Mesenchymal stem cell (in vitro differentiated cells and primary cell): ENCODE measurements at places on chromosomes 7 and 10.

GRCh38 chr10:83680470-83680891, 458.8 kb upstream of the GHITM start:
- H3K36me3 ChIP-seq: no peaks in the 10 kb centered on the region
- no peak overlapping the region for H3K27ac ChIP-seq
- no peak for DNase-seq
- H3K27me3 ChIP-seq: no peaks in the 10 kb centered on the region

GRCh38 chr10:69584624-69585023, 11.4 kb upstream of the NEUROG3 start:
- H3K4me1 ChIP-seq: no peaks in the 10 kb centered on the region
- H3K4me3 ChIP-seq: no peak overlapping the region
- H3K36me3 ChIP-seq: no peaks in the 10 kb centered on the region
- H3K27ac ChIP-seq: no peak overlapping the region
- DNase-seq: no peak
- H3K27me3 ChIP-seq: peaks cover 79% of the 10 kb centered on the region

DNA sequence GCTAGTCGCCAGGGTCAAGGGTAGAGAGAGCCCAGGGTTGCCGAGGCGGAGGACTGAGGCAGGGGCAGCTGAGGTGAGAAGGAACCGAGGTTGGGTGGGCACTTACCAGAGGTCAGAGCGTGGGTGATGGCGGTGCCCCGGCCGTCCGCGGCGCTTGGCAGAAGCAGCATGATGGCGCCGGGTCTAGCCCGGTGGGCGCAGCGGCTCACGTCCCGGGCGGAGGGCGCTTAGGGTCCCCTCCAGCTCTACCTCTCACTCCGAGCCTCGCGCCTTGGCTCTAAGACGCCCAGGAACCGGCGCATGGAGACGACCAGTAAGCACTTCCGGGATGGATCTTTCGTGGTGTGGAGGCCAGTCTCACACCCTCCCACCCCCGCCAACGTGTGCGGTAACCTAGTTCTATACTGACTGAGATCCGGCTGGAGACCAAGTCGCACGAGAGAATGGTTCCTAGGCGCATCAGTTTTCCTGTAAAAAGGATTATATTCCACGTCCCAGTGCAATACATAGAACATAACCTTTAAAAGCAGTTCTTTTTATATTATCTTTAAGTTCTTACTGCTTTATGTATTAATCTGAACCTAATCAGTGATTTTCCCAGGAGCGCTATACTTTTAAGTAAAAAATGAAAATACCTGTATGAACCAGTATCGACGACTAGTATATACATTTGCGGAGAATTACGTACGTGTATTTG, at the start of gene DNAJC2:
DNAJC2 (minus strand) TSS at position 315 of the 697 bp plus-strand sequence; CDS start at position 170, 145 bp downstream.
- peaks cover 6% of the 10 kb centered on the region for H3K4me1 ChIP-seq
- peak; percentile 94 for DNase-seq
- H3K36me3 ChIP-seq: peaks cover 24% of the 10 kb centered on the region
- H3K4me3 ChIP-seq: peak within 1 kb of the TSS; percentile 90

GRCh38 chr7:118684796-118685195, 460.3 kb downstream of the ANKRD7 start:
- no peak for DNase-seq
- H3K27ac ChIP-seq: no peak overlapping the region
- no peak overlapping the region for H3K4me3 ChIP-seq
- no peaks in the 10 kb centered on the region for H3K36me3 ChIP-seq
- no peaks in the 10 kb centered on the region for H3K27me3 ChIP-seq

GRCh38 chr10:24457661-24458318, 248.9 kb downstream of the KIAA1217 start:
- H3K27ac ChIP-seq: no peak overlapping the region
- H3K27me3 ChIP-seq: no peaks in the 10 kb centered on the region
- H3K4me1 ChIP-seq: peaks cover 2% of the 10 kb centered on the region
- no peak overlapping the region for H3K4me3 ChIP-seq

- H3K27ac ChIP-seq: no peak overlapping the region
- no peaks in the 10 kb centered on the region for H3K36me3 ChIP-seq
- H3K4me1 ChIP-seq: peaks cover 8% of the 10 kb centered on the region
These were observed 477 bp upstream of the FBXW4 start for GRCh38 chr10:101695404-101695890.

- H3K4me1 ChIP-seq: peaks cover 7% of the 10 kb centered on the region
- H3K27me3 ChIP-seq: no peaks in the 10 kb centered on the region
- no peak for DNase-seq
- H3K4me3 ChIP-seq: no peak overlapping the region
- H3K36me3 ChIP-seq: peaks cover 12% of the 10 kb centered on the region
These were observed 88.8 kb downstream of the SLC25A13 start for GRCh38 chr7:96233084-96233483.

GRCh38 chr7:71548746-71549145, 416.8 kb downstream of the GALNT17 start:
- no peak overlapping the region for H3K27ac ChIP-seq
- H3K27me3 ChIP-seq: no peaks in the 10 kb centered on the region
- DNase-seq: no peak
- no peaks in the 10 kb centered on the region for H3K36me3 ChIP-seq
- H3K4me3 ChIP-seq: no peak overlapping the region
- H3K4me1 ChIP-seq: no peaks in the 10 kb centered on the region

DNA sequence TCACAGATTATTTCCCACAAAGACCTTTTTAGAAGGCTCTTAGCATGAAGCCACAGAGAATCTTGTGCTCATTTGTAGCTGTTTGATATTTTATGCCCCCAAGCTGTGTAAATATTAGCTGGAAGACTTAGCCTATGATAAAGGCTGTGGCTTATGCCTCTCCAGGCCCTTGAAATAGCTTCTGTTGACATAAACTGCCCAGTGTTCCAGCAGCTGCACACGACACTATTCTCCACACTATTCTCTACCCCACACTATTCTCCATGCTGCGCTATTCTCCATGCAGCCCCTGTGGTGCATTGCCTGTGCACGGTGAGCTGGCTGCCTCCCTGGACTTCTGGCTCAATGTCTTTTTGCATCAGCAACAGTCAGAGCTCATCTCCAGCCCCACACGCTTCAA, 13.1 kb downstream of the DDC start:
- DNase-seq: no peak
- no peak overlapping the region for H3K4me3 ChIP-seq
- peaks cover 25% of the 10 kb centered on the region for H3K27me3 ChIP-seq
- H3K36me3 ChIP-seq: no peaks in the 10 kb centered on the region
- no peaks in the 10 kb centered on the region for H3K4me1 ChIP-seq

DNA sequence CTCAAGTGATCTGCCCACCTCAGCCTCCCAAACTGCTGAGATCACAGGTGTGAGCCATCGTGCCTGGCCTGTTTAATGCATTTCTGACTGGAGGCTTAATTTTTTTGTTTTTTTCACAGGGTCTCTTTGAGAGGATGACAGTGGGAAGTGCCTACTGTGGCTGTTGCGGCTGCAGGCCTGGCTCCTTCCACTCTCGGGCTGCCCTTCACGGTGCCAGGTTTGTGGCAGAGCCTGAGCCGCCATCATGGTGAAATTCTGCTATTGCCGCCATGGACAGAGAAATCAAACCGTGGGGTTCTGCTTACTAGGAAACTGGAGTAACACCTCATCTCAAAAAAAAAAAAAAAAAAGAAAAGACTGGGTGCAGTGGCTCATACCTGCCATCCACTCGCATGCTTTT, 142.7 kb downstream of the CAMK1D start:
- no peak for DNase-seq
- H3K4me1 ChIP-seq: peaks cover 14% of the 10 kb centered on the region
- H3K36me3 ChIP-seq: no peaks in the 10 kb centered on the region
- H3K27me3 ChIP-seq: no peaks in the 10 kb centered on the region

- no peak overlapping the region for H3K27ac ChIP-seq
- H3K36me3 ChIP-seq: no peaks in the 10 kb centered on the region
- no peaks in the 10 kb centered on the region for H3K4me1 ChIP-seq
- no peak overlapping the region for H3K4me3 ChIP-seq
These were observed 161.6 kb downstream of the ITGA8 start for GRCh38 chr10:15558136-15558535.

GRCh38 chr7:155832581-155832981, 20.3 kb upstream of the SHH start:
- DNase-seq: no peak
- H3K4me3 ChIP-seq: no peak overlapping the region
- H3K4me1 ChIP-seq: peaks cover 6% of the 10 kb centered on the region
- no peak overlapping the region for H3K27ac ChIP-seq

GRCh38 chr7:7956531-7957128, 12.0 kb upstream of the GLCCI1 start:
- no peaks in the 10 kb centered on the region for H3K36me3 ChIP-seq
- peak; percentile 22 for DNase-seq
- H3K27me3 ChIP-seq: no peaks in the 10 kb centered on the region
- peaks cover 2% of the 10 kb centered on the region for H3K4me1 ChIP-seq

DNA sequence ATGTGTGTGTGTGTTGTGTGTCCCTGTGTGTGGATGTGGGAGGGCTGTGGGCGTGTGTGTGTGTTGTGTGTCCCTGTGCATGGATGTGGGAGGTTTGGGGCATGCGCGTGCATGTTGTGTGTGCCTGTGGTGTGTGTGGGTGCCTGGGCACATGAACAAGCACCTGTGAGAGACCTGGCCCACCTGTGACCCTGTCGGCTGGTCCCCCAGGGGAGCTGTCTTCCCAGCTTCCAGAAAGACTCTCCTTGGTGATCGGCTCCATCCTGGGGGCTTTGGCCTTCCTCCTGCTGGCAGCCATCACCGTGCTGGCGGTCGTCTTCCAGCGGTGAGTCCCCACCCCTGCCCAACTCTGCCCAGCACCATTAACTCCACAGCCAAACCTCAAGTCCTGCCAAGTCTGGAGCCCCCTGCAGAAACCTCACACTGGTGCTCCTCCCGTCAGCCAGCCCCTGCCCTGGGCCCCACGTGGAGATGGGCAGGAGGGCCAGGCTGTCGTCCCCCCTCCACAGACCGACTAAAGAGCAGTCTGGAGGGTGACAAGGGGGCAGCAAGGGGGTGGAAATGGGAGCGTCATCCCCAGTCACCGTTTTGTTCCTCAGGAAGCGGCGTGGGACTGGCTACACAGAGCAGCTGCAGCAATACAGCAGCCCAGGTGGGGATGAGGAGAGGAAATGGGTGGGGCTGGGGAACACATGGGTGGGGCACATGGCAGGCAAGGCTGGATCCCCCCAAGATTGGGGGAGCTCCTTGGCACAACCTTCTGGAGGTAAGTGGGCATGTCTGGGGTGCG, 12.7 kb downstream of the EPHB6 start:
- H3K4me3 ChIP-seq: no peak overlapping the region
- no peaks in the 10 kb centered on the region for H3K36me3 ChIP-seq
- no peak for DNase-seq
- peaks cover 2% of the 10 kb centered on the region for H3K4me1 ChIP-seq
- no peaks in the 10 kb centered on the region for H3K27me3 ChIP-seq

- DNase-seq: no peak
- H3K27ac ChIP-seq: no peak overlapping the region
- H3K4me3 ChIP-seq: no peak overlapping the region
- no peaks in the 10 kb centered on the region for H3K4me1 ChIP-seq
- H3K36me3 ChIP-seq: no peaks in the 10 kb centered on the region
These were observed 3.5 kb downstream of the MGAM start for GRCh38 chr7:141999058-141999623.

DNA sequence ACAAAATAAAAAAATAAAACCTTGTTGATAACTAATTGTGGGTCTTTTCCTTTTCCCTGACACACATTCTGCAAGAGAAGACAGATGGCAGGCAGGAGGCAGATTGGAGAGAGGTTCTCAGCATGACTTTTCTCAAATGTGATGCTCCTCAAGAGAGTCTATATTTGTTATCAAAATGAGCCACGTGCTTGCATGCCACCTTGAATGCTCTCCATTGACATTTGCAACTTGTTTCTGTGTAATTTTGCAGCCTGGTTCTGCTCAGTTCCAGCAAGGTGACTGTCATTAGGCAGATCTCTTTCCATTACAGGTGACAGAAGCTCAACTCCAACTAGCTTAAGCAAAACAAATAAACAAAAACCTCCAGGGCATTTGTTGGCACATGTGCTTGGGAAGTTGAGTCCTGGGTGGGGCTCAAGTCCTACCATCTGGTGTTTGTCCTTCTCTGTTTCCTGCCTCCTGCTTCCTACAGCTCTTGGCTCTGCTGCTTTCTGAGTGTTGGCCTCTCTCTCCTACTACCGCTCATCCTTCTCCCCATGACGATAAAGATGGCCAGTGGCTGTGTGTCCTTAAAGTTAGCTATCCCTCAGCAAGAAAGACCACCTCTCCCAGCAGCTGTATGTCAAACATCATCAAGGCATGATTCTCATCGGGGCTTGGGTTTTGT, 56.7 kb downstream of the GRK5 start:
- peaks cover 3% of the 10 kb centered on the region for H3K36me3 ChIP-seq
- H3K27me3 ChIP-seq: no peaks in the 10 kb centered on the region
- peaks cover 7% of the 10 kb centered on the region for H3K4me1 ChIP-seq
- DNase-seq: no peak

DNA sequence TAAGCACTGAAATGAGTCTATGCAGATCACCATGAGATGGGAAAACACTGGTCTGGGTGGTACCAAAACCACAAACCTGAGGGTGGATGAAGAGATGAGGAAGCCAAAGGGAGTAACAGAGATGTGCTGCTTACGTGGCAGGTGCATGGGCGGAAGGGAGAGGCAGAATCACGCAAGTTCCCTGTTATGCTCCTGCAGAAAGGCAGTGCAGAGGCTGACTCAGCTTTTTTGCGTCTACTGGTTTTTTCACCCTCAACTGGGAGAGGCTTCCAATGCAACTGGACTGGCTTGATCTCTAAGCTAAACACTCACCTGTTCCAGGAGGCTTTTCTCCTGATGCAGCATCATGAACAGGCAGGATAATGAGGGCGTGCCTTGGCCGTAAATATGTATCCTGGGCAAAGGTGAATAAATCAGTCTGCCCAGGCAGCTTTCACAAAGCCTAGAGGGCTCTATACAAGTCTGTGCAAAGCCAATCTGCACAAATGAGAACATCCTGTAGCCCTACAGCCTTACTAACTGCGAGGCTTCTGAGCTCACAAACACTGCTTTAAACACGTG, 95.4 kb upstream of the AFAP1L2 start:
- H3K27ac ChIP-seq: no peak overlapping the region
- DNase-seq: no peak
- no peak overlapping the region for H3K4me3 ChIP-seq
- H3K4me1 ChIP-seq: peaks cover 2% of the 10 kb centered on the region
- no peaks in the 10 kb centered on the region for H3K36me3 ChIP-seq

- H3K36me3 ChIP-seq: no peaks in the 10 kb centered on the region
- no peak for DNase-seq
- H3K4me3 ChIP-seq: no peak overlapping the region
- H3K27ac ChIP-seq: no peak overlapping the region
These were observed 14.1 kb upstream of the NRBF2 start for GRCh38 chr10:63119041-63119440.

DNA sequence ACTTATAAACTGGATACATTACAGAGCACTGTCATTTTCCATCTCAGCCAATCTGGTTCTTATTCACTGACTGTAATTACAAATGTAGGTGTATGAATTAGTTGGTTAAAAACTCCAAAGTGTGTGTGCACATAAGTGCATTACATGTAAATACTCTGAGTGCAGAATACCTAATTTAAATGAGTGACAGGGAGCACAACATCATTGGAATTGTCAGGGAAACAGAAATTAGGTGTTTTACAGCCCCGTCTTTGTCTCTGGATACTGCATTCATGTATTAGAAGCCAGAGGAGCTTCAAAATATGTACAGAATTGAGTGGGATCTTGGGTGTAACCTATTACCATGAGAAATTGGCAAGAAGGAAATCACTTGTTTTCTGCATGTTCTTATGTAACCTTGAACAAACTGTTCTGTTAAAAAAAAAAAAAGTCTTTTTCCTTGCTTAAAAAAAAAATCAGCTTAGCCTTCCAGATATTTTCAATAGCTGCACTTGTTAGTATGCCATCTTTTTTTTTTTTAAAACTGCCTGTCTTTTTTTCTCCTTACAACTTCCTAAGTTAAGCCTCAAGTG, 31.1 kb downstream of the CELF2 start:
- peaks cover 11% of the 10 kb centered on the region for H3K4me1 ChIP-seq
- peaks cover 4% of the 10 kb centered on the region for H3K36me3 ChIP-seq
- no peaks in the 10 kb centered on the region for H3K27me3 ChIP-seq
- H3K4me3 ChIP-seq: no peak overlapping the region
- no peak for DNase-seq
